ENCODE measurements at places on chromosomes 16 and 17. TPM values are rescaled to one million over a fixed set of nuclear protein-coding genes. Genes with fewer than 3 reads are reported as not detected.

The CD300H gene
- total RNA-seq, result not detected

The ENPP7 gene
- not detected for total RNA-seq

The CCDC154 gene
- 0.80 TPM for total RNA-seq

The CCL4 gene
- total RNA-seq, result 136 TPM

The DHRS7C gene
- not detected for total RNA-seq

The FOXF1 gene
- not detected for total RNA-seq

The TGFB1I1 gene
- 1.2 TPM for total RNA-seq

The KRT28 gene
- total RNA-seq, result not detected

The CPHXL2 gene
- not detected for total RNA-seq

The TVP23C gene
- 11.1 TPM for total RNA-seq

The NPTX1 gene
- total RNA-seq, result 5.2 TPM

The CDK10 gene
- total RNA-seq, result 95.5 TPM

The KRT9 gene
- not detected for total RNA-seq

The NPIPA7 gene
- total RNA-seq, result 6.1 TPM

The FBXW10 gene
- not detected for total RNA-seq

The OR1F1 gene
- total RNA-seq, result not detected

The CBLN1 gene
- total RNA-seq, result not detected

The PRSS21 gene
- total RNA-seq, result 11.5 TPM

The CCDC200 gene
- not detected for total RNA-seq

The SPATA33 gene
- 16.6 TPM for total RNA-seq

The KCNH4 gene
- 0.64 TPM for total RNA-seq

The CASKIN1 gene
- 1.0 TPM for total RNA-seq

The PRSS33 gene
- not detected for total RNA-seq

The ZNF205 gene
- total RNA-seq, result 0.09 TPM

The PRCD gene
- total RNA-seq, result not detected

The XPO6 gene
- 230 TPM for total RNA-seq

The CD19 gene
- total RNA-seq, result 0.18 TPM

The MSLN gene
- not detected for total RNA-seq

The G6PC3 gene
- 36.3 TPM for total RNA-seq

The FOXJ1 gene
- 0.11 TPM for total RNA-seq

The AOC2 gene
- total RNA-seq, result 3.2 TPM

The TEKT1 gene
- total RNA-seq, result not detected

The STX1B gene
- total RNA-seq, result 0.57 TPM

The ADAP2 gene
- total RNA-seq, result 2.0 TPM

The HSD17B1 gene
- 0.91 TPM for total RNA-seq

The RASD1 gene
- total RNA-seq, result 4.9 TPM

The OSGIN1 gene
- 2.1 TPM for total RNA-seq

The NLRC3 gene
- total RNA-seq, result 29.6 TPM

The CUEDC1 gene
- 0.30 TPM for total RNA-seq

The LITAFD gene
- not detected for total RNA-seq
